HS-27A (cell line): ENCODE measurements at places on chromosomes 5 and 9.
A peak's percentile ranks its signal among the peaks of the same experiment; 100 is the strongest.

DNA sequence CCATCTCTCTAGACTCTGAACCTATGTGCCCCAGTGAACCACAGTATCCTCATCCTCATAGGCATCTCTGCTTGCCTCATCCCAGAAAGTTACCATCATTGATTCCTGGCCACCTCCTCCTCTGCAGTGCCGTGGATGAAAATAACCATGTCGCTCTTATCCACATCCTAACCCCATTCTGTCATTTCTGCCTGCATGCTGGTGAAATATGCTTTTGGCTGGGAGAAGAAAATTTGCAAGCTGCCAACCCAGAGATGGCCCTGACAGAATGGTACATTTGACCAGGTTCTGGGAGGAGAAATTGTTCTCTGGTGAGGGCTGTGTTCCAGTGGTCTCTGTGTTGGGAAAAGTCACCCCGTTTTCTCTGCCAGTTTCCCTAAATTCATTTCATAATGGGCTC, 149.7 kb downstream of the NMUR2 start:
- no peak for DNase-seq

DNA sequence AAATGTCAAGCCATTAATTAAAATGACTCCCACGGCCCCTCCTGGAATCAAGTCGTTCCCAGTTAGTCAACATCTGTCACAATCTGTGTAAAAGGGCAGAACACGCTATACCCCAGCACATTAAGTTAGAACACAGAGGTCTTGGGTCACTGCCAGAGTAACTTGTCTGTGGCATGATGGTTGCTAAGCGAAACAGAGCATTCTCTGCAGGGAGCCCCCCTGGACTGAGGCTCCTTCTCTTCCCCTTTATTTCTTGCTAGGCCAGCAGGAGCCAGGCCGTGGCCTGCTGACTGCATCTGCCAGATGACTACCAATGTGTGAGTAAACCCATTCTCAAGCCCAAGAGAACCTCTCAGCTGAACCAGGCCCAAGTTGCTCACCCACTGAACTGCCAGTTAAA, 51.9 kb upstream of the ZBED3 start:
- no peak for DNase-seq

DNA sequence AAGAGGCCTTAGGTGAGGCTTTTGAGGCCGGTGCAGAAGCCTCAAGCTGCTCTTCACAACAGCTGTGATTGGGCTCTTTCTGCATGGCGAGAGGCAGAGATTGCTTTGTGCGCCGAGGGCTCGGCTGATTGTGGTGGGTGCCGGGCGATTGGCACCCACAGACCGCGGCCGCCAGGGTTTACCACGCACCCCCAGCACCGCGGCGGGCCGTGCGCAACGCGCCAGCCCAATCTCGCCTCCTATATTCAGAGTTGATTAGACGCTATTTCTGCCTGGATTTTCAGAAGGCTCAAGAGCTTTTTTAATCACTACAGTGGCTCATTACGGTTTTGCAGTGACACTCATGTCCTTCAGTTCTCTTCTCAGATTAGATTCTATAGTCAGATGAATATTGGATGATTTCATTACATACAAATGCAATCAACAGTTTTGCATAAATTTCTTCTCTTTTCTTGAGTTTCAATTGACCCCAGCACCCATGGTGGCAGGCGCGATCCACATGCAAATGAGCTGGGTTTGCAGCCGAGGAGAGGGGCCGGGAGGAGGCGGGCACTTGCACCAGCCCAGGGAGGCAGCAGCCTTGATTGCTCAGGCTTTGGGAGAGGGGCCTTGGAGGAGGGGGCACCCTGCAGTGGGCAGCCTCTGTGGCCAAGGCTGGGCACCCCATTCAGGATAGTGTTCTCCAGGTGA, 33.8 kb upstream of the PTGS1 start:
- DNase-seq: no peak

GRCh38 chr5:135383803-135384495, 15.1 kb downstream of the MACROH2A1 start:
- no peak for DNase-seq

- DNase-seq: no peak
These were observed 28.9 kb upstream of the GLIS3 start for GRCh38 chr9:4328723-4329122.

DNA sequence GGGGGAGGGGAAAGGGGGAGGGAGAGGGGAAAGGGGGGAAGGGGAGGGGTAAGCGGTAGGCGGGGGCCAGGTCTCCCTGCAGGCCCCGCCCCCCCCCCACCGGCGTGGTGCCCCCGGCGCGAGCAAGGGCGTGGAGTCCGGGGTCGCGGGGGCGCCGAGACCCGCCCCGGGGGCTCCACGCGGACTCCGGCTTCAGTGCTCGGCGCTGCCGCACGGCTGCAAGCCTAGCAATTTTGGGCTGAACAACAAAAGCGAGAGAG, 10.8 kb downstream of the C9orf50 start:
- DNase-seq: no peak

DNA sequence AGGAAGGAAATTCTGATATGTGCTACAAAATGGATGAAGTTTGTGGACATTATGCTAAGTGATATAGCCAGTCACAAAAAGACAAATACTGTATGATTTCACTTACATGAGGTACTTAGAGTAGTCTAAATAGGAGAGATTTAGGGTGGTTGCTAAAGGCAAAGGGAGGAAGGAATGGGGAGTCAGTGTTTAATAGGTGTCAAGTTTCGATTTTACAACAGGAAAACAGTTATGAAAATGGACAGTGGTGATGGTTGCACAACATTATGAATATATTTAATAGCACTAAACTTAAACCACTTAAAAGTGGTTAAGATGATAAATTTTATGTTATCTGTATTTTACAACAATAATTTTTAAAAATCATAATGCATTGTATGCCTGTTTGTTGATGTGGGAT, 40.4 kb upstream of the ECM2 start:
- DNase-seq: no peak

DNA sequence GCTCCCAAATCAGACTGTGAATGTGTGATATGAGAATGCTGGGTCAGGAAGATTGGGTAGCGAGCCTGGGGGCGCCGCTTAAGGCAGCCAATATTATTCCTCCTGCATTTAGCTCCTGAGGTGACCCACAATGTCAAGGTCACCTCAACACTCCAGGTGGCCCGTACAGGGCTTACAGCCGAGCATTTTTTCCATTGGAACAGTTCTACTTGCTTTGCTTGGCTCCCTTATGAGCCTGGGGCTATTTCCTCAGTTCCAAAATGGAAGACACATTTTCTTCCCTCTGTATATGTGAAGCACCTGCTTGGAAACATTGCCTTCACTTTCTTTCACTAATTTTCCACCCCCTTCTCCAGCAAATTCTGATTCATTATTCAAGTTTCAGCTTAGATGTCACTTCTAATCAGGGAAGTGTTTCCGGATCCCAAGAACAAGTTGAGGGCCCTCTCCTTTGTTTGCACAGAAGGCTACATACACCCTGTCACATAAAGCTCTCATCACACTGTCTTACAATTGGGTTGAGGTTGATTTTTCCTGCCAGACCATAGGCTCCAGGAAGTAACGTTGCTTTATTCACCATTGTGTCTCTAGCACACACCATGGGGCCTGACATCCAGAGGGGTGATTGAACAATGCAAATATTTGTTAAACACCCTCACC, 330.2 kb downstream of the PIK3R1 start:
- DNase-seq: no peak

GRCh38 chr5:73032635-73033034, 76.8 kb downstream of the FCHO2 start:
- DNase-seq: no peak

DNA sequence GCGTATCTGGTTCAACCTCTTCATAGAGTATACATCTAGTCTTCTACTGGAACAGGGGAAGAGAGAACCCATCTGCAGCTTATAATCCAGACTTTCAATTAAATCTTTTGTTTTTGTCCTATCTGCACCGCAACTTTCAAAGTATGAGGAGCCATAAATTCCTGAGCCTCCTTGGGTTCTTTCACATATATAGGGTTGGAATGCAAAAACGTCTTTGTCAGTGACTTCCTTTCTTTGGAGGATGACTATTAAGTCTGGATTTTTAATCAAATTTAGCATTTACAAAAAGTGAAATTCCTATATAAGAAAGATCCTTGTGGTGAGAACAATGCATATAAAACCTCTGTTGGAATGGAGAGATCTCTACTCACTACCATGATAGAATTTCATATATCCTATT, 370.8 kb downstream of the TMEM38B start:
- DNase-seq: no peak

- DNase-seq: no peak
These were observed 16.0 kb downstream of the ANGPTL2 start for GRCh38 chr9:127106466-127106855.

DNA sequence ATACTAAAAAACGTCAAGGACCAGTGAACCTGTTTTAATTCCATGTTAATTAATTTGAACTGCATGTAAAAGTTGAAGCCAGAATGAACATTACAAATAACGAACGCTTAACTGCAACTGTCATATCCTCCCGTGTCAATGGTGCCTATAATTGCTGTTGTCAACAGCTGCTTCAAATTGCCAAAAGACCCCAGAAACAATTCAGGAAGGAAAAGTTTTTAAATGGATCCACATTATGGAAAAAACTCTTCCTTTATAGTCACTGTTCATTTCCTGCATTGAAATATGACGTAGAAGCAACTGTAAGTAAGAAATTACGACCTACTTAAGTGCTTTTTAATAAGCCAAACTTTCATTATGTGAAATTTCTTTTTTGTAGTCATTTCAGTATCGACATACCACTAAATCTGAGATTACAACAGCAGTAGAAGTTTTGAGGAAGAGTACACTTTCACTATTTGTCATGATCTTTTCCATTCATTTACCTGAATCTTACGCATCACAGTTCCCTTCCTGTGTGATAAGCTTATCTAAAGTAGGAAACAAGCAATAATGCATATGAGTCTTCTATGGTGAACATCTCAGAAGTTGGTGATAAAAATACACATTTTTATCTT, 37.8 kb downstream of the MEF2C start:
- no peak for DNase-seq

DNA sequence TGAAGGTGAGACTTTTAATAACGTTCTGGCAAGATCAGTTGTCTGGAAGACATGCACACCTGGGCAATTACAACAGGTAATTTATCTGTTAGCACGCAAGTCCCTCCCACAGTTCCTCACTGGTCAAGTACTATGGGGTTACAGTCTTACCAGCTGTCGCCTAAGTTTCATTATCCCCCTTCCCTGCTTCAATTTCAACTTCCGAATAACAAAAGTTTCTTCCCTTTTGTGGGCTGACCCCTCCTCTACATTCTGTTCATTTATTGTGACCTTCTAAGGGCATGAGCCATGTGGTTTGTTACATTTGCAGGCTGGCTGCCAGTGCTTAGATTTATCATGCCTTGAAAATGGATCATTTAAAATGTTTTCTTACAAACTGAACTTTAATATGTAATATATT, 16.5 kb downstream of the GAPT start:
- no peak for DNase-seq

- no peak for DNase-seq
These were observed 377 bp upstream of the PCDHAC2 start for GRCh38 chr5:140965905-140966292.

DNA sequence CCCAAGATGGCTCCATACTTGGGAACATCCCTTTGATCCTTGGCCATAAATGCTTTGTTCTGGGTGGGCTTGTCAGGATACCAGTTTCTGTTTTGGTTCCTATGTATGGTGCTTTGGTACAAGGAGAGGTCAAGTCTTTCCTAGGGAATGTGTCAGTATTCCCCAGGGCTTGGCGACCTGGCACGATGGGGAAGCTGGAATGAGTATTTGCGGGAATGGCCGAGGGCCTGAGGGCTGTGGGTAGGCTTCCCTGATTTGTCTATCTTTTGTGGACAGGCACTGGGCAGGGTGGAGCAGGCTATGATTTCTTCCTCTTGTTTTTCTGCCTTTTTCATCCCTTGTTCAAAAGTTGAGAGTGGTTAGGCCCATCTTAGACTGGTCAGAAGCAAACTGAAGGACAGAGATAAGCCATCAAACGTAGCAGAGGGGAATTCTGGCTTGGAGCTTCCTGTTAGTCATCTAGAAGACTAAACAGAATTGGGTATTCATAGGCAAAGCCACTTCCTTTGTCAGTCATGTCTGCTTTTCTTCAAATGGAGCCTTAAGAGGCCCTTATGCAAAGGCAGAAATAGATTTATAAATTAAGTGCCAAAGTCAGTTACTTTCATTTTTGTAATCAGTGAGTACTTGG, 13.7 kb downstream of the DOCK2 start:
- no peak for DNase-seq

DNA sequence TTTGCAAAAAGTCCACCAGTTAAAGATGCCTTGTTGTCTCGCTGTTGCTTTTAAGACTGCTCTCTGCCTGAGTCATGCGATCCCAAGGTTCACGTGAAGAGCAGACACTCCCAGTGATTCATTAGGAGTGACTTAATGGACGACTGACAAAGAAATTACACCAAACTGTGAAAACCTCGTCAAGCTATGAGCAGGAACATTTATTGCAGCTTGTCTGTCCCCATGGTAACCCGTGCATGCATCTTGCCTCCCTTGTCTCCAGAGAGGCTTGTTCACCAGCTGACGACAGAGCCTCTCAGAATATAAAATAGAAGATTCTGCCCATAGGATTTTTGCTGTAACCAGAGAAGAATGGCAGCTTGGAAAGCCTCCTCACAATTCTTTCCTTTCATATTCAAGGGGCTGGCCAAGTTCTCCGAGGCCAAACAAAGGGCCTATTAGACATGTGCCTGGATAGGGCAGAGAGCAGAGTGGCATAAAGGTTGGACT, 352.7 kb downstream of the SPOCK1 start:
- DNase-seq: peak; percentile 52

- DNase-seq: no peak
These were observed 52.8 kb upstream of the LRRTM2 start for GRCh38 chr5:138927979-138928378.

DNA sequence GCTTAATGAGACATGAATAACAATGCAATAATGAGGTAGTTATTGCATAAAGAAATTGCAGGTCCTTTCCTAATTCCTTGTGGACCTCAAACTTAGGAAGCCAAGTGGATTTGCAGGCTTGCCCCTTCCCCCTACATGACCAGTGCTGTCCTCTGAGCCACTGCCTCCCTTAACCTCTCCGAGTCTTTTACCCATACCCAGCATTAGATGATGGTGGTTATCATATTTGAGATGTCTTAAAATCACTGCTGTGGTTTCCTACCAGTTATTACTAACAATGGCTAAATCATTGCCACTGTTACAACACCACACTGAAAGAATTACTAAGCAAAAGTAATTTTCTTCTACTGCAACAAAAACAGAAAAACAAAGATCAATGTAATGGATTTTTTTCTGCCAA, 170.8 kb downstream of the EDIL3 start:
- no peak for DNase-seq

- DNase-seq: no peak
These were observed 531.6 kb upstream of the CLINT1 start for GRCh38 chr5:158390577-158390976.

- no peak for DNase-seq
These were observed 82.7 kb upstream of the NEURL1B start for GRCh38 chr5:172558076-172558976.

GRCh38 chr5:177553671-177554429, 513 bp downstream of the FAM193B start:
- no peak for DNase-seq

- DNase-seq: no peak
These were observed 11.0 kb upstream of the FAM81B start for GRCh38 chr5:95380103-95380628.

- no peak for DNase-seq
These were observed 46.1 kb upstream of the NEURL1B start for GRCh38 chr5:172594867-172595466.

- DNase-seq: no peak
These were observed 73.4 kb downstream of the FBXO38 start for GRCh38 chr5:148457183-148457620.
